NCI-H2081 (cell line): ENCODE measurements at places on chromosomes 3 and 15.

- no peak for DNase-seq
These were observed 17.0 kb downstream of the LRCH3 start for GRCh38 chr3:197807969-197808587.

DNA sequence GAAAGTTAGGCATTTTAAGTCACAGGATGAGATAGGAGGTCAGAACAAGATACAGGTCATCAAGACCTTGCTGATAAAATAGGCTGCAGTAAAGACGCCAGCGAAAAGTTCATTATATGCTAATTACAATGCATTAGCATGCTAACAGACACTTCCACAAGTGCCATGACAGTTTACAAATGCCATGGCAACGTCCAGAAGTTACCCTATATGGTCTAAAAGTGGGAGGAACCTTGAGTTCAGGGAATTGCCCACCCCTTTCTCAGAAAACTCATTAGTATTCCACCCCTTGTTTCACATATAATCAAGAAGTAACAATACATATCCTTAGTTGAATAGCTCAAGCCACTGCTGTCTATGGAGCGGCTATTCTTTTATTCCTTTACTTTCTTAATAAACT, 92.7 kb upstream of the PLXND1 start:
- no peak for DNase-seq

GRCh38 chr3:139388821-139389551, 461 bp downstream of the COPB2 start:
- DNase-seq, result peak; percentile 70

DNA sequence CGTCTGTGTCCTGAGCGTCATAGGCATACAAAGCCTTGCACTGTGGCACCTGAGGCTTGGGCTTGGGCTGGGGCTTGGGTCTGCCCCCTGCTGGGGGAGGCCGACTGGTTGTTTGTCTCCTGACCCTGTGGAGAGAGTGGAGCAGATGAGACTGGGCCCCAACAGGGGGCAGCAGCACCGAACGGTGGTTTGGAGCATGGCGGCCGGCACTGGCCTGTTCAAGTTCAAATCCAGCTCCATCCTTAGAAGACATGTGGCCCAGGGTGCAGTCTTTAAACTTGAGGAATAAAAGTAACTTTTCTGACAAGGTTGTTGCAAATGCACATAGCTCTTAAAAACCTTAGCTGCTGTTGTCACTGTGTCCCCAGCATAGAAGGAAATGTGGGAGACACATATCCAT, 33.3 kb downstream of the CCNB2 start:
- DNase-seq, result peak; percentile 20

GRCh38 chr3:161695811-161696210, 199.2 kb downstream of the OTOL1 start:
- no peak for DNase-seq

DNA sequence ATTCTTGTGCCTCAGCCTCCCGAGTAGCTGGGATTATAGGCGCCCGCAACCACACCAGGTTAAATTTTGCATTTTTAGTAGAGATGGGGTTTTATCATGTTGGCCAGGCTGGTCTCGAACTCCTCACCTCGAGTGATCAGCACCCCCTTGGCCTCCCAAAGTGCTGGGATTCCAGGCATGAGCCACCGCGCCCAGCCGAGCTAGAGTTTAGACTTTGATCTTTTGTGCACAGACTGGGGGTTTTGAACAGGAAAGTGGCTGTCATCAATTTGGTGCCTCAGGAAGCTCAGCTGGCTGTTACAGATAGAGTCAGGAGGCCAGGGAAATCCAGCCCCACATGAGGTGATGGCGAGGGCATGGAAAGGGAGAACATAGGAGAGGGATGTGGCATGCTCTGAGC, 19.3 kb upstream of the IREB2 start:
- DNase-seq, result no peak

DNA sequence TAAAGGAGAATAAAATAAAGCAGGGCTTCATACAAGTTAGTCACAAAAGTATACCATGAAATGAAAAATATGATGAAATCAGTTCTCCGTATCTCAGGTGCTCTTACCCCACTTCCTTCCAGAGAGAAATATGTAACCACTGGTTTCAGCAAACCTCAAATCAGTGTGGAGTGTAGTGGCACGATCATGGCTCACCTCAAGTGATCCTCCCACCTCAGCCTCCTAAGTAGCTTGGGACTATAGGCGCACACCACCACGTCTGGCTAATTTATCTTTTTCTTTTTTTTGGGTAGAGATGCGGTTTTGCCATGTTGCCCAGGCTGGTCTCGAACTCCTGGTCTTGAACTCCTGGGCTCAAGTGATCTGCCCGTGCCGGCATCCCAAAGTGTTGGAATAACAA, 24.2 kb downstream of the DENND4A start:
- DNase-seq, result no peak

- no peak for DNase-seq
These were observed 20.3 kb upstream of the ETV5 start for GRCh38 chr3:186129206-186129605.

GRCh38 chr3:136544532-136544931, 207.6 kb downstream of the STAG1 start:
- DNase-seq, result no peak

- no peak for DNase-seq
These were observed 11.7 kb upstream of the CP start for GRCh38 chr3:149233323-149233722.

DNA sequence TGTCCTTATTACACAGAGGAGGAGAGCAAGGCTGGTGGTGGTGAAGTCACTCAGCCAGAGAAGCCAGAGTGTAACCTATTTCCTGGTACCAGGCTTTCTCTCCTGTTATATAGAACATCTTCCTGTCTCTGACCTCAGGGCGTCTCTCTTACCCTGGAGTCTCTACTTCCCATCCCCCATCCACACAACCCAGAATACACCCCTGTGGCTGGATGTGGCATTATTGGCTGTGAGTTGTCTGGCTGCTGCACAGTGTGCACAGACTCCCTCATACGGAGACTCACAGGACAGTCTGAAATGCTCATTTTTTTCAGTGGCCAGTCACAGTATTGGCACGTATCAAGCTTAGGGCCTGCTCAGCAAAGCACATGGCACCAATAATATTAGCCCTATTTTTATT, 8.6 kb downstream of the PODXL2 start:
- no peak for DNase-seq

DNA sequence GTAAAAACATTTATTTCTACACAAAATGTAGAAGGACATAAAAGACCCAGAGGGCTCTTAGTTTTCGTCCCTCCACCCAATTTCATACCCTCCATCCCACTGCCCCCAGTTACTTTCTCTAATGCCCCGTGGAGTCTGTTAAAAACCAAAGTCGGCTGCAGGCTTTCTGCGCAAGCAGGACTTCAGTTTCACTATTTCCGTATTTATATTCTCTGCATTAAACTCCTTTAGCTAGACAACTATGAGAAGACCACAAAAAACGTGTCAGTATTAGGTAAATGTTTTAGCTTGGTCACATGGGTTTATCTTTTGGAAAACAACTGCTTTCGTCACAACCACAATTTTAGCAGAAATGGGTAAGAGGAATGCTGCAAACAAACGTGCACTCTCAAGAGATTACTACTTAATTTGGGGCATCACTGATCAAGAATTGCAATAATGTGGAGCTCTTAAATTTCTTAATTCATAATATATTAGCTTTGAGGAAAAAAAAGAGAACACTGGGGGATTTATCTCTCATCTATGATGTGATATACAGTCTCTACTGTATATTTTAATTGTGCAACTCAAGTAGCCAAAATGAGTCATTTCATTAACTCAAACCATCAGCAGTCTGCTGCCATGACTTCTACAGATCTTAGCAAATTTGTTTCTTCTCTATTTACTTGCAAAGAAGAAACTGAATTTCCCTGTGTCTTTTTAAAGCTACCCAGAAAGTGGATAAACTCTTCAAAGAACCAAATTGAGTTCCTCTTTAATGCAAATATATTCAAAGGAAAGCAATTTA, 740 bp upstream of the NSMCE3 start:
- no peak for DNase-seq

DNA sequence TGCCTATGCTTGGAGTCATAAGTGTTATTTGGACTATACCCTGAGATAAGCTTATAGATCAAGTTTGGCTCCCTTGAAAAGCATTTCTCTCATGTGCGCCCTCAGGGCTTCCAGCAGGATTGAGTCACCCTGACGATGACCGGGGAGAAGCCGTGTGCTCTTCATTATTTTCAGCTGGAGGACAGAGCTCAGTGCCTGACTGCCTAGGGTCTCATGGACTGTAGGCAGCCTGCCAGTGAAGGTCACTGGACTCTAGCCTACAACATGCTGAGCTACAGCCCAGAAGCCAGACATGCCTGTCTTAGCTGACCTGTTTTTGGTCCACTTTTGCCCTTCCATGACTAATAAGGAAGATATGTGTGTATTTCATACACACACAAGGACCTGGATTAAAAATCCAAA, 31.6 kb upstream of the NUDT16 start:
- DNase-seq, result no peak

DNA sequence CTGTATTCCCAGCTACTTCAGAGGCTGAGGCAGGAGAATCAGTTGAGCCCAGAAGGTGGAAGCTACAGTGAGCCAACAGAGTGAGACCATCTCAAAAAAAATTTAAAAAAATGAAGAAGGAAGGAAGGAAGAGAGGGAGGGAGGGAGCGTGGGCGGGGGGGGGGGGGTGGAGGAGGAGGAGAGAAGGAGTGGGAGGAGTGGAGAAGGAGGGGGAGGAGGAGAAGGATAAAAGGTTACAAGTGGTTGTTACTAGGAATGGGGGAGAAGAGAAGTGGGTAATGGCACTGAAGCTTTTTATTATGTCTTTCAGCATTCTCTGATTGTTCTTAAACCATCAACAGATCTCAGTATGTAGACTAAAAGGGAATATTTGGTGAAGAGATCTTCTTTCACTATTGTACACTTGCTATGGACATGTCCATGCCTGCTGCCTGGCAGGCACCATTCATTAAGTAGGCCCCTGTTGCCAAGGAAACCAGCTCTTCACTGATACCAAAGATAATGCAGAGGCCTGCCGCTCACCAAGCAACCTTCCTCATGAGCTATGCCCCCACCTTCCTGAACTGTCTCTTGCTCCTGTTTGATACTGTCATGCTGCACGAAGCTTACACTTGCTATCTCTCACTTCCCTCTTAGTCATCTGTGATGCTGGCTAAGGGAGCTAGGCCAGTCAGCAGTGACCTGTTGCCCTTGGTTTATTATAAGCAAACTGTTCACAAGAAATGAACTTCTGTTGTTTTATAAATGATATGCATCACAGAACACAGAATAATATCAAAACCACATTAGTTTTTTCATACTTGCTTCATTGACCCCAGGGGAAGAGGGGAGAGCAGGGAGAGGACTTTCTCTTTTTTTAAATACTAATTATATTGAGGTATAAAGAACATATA, 23.1 kb downstream of the EPM2AIP1 start:
- DNase-seq, result peak; percentile 64

DNA sequence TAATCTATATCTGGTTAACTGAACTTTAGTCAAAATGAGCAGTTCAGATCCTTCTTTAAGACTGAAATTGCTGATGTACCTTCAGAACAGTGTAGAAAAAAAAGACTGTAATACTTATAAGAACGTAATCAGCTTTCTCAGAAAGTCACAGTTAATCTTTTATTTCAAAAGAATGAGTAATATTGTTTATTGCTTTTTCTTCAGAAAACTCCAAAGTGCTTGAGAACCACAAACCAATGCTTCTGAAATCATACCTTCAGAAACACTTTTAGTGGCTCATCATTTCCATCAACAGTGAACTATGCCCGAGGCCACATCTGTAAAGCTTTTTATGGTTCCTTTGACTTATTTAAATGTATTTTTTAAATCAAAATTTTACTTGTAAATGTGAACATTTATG, 33.3 kb upstream of the CLASP2 start:
- DNase-seq, result no peak

GRCh38 chr3:33174711-33175414, 43.7 kb downstream of the SUSD5 start:
- no peak for DNase-seq

DNA sequence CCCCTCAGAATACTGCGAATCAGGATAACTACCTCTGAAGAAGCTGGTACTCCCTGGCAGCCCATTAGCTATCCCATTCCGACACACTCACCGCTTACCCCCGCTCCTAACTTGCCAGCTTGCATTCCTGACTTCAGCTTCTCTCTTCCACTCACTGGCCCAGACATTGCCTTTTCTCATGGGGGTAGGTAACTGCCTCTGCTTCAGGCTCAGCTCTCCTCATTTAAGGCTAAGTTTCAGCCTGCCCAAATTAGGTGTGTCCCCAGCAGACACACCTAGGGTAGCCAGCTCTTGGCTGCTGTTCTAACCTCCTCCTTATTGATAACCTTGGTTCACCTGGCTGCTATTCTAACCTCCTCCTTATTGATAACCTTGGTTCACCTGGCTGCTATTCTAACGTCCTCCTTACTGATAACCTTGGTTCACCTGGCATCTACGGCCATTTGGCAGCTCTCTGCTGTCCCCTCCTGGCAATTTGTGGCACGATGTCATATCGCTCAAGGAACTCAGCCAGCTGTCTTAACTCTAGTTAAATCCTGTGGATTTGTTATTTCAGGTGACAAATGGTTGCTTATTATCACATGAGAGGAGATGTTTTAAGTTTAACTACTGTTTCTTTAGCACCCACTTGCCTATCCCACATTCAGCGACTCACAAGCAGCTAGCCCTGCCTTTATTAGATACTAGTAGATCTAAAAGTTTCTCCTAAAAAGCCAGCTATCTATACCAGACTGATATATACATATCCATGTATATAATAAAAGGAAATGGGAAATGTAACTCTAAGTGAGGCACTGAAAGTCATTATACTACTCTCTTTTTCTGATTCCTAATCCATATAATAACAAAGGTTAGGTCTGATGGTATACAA, 106.5 kb upstream of the ACP3 start:
- DNase-seq, result peak; percentile 33

DNA sequence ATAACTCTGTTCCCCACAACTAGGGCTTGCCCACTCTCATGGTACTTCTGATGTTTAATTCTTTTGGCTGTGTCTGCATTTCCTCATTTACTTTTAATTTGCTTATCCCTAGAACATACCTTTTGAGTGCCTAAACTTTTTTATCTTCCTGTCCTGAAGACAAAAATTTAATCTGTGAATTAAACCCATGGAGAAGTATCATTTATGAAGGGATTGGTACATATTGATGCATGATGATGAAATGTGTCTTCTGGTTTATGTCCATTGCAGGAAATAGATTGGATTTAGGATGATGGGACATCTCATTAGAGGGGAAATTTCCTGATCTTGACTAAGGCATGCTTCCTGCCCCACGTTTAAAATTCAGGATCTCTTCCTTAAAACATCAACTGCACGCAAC, 109.5 kb downstream of the PGPEP1L start:
- no peak for DNase-seq

GRCh38 chr3:151835751-151836525, 22.0 kb downstream of the AADAC start:
- DNase-seq, result no peak

- no peak for DNase-seq
These were observed 17.5 kb downstream of the HDC start for GRCh38 chr15:50247819-50248655.

- DNase-seq, result no peak
These were observed 75.1 kb upstream of the VGLL4 start for GRCh38 chr3:11718637-11719405.

DNA sequence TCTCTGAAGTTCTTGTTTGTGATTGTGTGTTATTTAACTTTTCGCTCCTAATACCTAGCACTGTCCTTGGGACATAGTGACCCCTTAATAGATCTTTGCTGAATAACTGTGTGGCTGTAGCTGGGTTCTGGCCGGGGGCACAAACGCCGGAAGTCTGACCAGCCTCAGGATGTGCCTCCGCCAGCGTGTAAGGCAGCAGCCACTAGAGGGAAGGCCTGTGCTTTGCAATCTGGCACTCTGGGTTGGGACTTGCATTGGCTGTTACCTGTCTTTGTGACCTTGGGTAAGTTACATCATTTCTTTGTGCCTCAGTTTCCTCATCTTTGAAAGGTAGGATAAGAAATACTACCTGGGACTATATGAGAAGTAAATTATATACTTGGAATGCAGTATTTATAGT, 158.7 kb downstream of the GHSR start:
- DNase-seq, result no peak
